ENCODE measurements at places on chromosomes 3 and 15. TPM values are rescaled to one million over a fixed set of nuclear protein-coding genes. Genes with fewer than 3 reads are reported as not detected.

KNL1 gene
- 43.8 TPM for total RNA-seq

SH2D7 gene
- not detected for total RNA-seq

UTS2B gene
- total RNA-seq, result 0.37 TPM

CEP97 gene
- total RNA-seq, result 13.4 TPM

NBEAL2 gene
- total RNA-seq, result 4.5 TPM

MORC1 gene
- total RNA-seq, result not detected

C15orf62 gene
- total RNA-seq, result not detected

BSN gene
- total RNA-seq, result under 0.01 TPM

CCDC14 gene
- total RNA-seq, result 48.9 TPM

TMEM207 gene
- total RNA-seq, result not detected

FBXL2 gene
- 29.0 TPM for total RNA-seq

PARL gene
- 30.6 TPM for total RNA-seq

CAND2 gene
- total RNA-seq, result 6.4 TPM

PLS1 gene
- 1.8 TPM for total RNA-seq

PCLAF gene
- 44.9 TPM for total RNA-seq

STAC gene
- total RNA-seq, result 7.7 TPM
